ENCODE measurements at places on chromosomes 12 and 14. TPM values are rescaled to one million over a fixed set of nuclear protein-coding genes. Genes with fewer than 3 reads are reported as not detected.

Gene IL26
- total RNA-seq = not detected

Gene HOXC11
- total RNA-seq = 0.62 TPM

Gene LGR5
- not detected for total RNA-seq

Gene FSCB
- total RNA-seq = not detected

Gene CLEC2A
- not detected for total RNA-seq

Gene CAPZA3
- total RNA-seq = not detected
